Neural crest cell (in vitro differentiated cells): ENCODE measurements at places on chromosomes 4 and X.

GRCh38 chrX:48470110-48470832 is at the start of gene SLC38A5:
TSS of gene SLC38A5 (minus strand) at chrX:48470260. CDS start at chrX:48467924, 2,336 bp downstream.
- no peak for DNase-seq

DNA sequence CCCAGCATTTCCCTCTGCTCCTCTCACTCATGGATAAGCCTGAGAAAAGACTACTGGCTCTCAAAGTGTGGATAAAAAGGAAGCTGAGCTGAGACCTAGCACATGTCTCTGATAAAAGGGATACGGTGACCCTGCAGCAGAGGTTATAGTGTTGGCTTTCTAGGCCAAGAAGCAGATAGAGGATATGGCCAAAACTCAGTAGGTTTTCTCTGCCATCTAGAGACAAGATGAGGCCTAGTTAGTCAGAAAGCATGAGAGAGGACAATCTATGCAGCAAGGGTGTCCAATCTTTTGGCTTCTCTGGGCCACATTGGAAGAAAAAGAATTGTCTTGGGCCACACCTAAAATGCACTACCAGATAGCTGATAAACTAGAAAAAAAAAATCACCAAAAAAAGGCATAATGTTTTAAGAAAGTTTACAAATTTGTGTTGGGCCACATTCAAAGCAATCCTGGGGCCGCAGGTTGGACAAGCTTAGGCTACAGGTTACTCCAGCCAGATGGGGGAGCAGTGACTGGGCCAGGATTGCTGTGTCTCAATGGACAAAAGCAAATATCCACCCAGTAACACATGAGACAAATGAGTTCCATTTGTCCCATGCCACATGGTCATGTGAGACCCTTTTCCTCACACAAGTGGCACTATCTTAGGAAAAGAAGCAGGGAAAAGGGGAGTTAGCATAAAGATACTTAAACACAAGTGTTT is 411.4 kb downstream of the INPP4B start:
- no peak for DNase-seq

DNA sequence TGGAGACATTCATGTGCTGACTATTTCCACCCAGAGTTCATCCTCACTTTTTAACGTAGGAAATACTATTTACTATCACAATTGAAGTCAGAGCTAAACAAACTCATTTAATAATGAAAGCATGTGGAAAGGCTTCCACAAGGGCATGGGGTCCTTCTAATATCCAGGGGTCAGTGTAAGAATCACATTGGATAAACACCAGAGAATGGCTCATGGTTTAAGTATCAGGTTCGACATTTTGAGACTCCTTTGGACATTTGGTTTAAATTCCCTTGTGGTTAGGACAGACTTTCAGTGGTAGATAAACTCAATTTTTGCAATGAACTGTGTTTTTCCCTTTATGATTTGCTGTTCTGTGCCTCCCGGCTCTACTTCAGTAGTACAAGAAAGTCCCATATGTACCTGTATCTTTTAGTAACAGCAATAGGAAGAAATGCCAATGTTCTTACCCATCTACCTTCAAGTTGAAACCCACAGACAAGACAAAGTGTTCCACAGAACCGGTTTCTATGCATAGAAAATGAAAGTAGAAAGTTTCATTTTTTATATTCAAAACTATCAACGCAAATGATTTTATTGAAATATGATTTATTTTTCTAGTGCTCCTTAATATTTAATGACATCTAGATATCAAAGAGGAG is 589.0 kb upstream of the FAM241A start:
- DNase-seq = no peak

- no peak for DNase-seq
Measured at GRCh38 chr4:122781486-122781885, 45.1 kb upstream of the FGF2 start.

- DNase-seq = peak; percentile 48
Measured at GRCh38 chrX:111100191-111100590, 4.2 kb downstream of the PAK3 start.
